ENCODE measurements at places on chromosomes 1 and 21. TPM values are rescaled to one million over a fixed set of nuclear protein-coding genes. Genes with fewer than 3 reads are reported as not detected.

DNA sequence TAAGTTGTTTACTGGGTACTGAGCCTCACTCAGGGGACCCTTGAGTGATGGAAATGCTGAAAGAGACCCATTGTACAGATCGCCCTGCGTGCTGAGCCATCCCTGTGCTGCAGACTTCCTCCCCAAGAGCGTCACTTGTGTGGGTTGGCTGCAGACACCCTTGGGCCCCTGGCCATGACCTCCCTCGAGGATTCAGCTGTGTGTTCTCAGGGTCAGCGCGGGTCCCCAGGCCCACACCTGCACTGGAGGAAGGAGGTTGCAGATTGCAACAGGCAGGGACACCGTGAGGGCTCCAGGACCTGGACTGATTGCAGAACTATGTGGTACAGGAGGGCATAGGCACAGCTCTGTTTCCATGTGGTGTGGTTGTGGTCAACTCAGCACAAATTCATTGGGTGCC, 4.4 kb downstream of the SNAP47 start:
- H3K27ac ChIP-seq = no peak overlapping the region
- no peaks in the 10 kb centered on the region for H3K27me3 ChIP-seq
- no peak for DNase-seq
- peaks cover 36% of the 10 kb centered on the region for H3K36me3 ChIP-seq
- no peak overlapping the region for H3K4me3 ChIP-seq
- peaks cover 16% of the 10 kb centered on the region for H3K4me1 ChIP-seq

DNA sequence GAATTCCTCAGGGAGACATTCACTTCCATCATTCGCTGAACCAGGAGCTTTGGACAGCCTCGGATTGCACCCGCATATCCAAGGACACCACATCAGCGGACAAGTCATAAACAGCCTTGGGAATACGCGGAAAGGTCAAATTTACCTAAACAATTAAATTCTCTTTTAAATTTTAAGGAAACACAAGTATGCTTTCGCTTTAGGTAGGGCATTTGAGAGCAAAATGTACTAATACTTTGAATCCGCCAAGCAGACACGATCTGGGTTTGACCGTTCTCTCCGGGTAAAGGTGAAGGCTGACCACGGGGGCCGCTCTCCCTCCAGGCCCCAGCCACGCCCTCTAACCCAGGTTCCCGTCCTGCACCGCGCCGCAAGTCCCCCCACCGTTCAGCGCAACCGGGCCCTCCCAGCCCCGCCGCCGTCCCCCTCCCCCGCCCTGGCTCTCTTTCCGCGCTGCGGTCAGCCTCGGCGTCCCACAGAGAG, 479 bp upstream of the ACADM start:
- H3K27ac ChIP-seq = peak overlapping the region; percentile 91
- H3K36me3 ChIP-seq = no peaks in the 10 kb centered on the region
- H3K27me3 ChIP-seq = no peaks in the 10 kb centered on the region
- peak; percentile 62 for DNase-seq
- H3K4me3 ChIP-seq = peak overlapping the region; percentile 95

DNA sequence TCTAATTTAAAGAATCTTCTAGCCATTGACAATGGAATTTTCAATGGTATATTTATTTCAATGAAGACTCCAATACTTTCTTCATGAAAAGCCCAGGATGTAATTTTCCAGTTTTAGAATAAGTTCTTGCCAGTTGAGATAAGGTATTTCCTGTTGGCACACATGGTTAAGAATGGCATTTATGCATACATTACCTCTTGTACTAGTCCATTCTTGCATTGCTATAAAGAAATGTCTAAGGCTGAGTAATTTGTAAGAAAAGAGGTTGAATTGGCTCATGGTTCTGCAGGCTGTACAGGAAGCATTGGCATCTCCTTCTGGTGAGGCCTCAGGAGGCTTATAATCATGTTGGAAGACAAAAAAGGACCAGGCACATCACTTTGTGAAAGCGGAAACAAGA, 1179.6 kb downstream of the AMY1C start:
- H3K36me3 ChIP-seq = no peaks in the 10 kb centered on the region
- no peak overlapping the region for H3K4me3 ChIP-seq
- no peak overlapping the region for H3K27ac ChIP-seq
- no peaks in the 10 kb centered on the region for H3K4me1 ChIP-seq
- no peak for DNase-seq

DNA sequence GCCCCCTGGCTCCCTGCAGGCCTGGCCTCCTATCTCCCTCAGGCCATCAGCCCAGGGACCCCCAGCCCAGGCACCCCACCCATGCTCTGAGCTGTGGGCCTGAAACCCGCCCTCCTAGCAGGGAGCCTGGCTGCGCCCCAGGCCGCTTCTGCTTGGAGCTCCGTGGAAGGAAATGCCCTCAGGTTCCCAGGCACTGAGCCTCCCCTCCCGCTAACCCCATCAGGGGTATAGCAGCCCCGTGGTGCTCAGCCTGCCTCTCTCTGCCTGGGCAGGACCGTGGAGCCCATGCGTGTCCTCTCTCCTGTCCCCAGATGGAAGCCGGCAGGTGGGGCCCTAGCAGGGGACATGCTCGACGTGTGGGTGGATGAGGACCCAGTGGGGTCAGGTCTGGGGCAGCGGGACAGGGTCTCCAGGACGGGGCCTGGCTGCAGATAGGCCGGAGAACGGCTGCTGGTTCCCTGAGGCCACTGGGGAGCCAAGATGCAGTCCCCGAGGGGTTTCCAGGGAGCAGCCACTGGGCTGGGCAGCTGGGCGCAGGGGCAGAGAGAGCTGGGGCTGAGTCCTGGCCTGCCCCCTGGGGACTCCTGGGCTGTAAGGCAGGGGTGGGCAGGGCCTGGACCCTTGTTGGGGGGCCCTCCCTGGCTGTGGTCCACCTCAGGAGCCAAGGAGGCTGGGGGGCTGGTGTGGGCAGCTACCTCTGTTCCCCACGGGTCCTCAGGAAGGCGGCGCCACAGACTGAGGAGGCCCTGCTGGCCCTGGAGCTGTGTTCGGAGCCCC, 75.5 kb downstream of the MORN1 start:
- peak overlapping the region; percentile 20 for H3K4me3 ChIP-seq
- H3K36me3 ChIP-seq = peaks cover 28% of the 10 kb centered on the region
- peaks cover 91% of the 10 kb centered on the region for H3K4me1 ChIP-seq
- H3K27me3 ChIP-seq = no peaks in the 10 kb centered on the region
- H3K27ac ChIP-seq = peak overlapping the region; percentile 80
- no peak for DNase-seq

Gene LIN28A
- not detected for total RNA-seq

- H3K27me3 ChIP-seq = no peaks in the 10 kb centered on the region
- H3K27ac ChIP-seq = no peak overlapping the region
- DNase-seq = no peak
- no peaks in the 10 kb centered on the region for H3K4me1 ChIP-seq
Measured at GRCh38 chr1:193674292-193674944, 488.0 kb upstream of the B3GALT2 start.

Gene PCP4
- total RNA-seq = 29.4 TPM

DNA sequence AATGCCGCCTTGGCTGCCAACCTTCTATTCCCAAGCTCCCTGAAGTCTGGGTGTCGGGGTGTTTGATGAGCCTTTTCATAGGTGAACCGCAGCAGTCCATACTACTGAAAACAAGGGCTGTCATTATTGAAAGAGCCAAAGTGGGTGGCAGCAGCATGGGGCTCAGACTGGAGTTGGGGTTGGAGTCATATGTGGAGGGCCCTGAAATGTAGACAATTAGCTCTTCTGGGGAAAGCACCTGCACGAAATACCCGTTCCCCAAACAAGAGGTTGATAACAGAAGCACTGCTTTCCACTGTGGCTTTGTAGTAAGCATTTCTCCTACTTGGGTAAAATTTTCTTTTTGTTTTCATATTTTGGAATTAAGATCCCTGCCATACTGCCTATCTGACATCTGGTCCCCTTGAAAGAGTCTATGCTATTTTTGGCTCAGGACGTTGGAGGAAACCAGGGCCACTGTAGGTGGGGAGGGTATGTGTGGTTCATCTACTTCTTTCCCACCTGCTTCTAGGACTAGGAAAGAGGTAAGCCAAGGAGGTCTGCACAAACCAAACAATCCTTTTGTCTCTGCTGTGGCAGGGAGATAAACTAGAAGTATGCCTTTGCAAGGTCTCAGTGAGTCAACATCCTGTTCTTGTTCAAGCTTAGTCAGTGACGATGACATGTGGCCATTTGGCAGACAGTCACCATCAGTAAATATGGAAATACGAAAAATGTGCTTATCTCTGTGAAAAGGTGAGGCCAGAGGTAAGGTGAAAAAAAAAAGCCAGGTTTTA, 197.0 kb upstream of the UBE2U start:
- DNase-seq = no peak
- no peak overlapping the region for H3K27ac ChIP-seq
- H3K36me3 ChIP-seq = no peaks in the 10 kb centered on the region
- no peak overlapping the region for H3K4me3 ChIP-seq
- H3K27me3 ChIP-seq = no peaks in the 10 kb centered on the region

DNA sequence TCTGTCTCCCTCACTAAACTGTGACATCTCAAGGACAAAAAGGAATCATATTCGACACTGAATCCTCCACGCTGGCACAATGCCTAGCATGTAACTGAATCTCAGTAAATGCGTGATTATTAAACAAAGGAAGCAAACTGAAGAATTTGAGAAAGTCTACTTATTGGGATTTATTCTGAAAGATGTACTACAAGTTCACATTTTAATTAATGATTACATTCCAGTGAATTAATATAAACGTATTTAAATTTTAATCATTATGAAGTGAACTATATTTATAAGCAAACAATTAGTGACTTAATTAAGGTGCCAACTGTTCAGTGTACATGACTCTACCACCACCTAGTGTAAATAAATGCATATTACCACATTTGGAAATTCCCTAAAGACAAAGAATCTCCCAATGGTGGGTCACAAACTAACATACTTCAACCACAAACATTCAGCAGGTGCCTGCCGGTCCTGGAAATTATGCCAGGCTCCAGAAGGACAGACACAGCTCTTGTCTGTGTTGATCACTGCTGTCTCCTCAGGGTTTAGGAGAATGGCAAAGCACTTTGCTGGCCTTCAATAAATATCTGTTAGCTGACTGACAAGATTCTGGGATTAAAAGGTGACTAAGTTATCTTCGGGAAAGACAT, 56.3 kb downstream of the SMYD3 start:
- no peaks in the 10 kb centered on the region for H3K27me3 ChIP-seq
- no peak overlapping the region for H3K27ac ChIP-seq
- H3K4me3 ChIP-seq = no peak overlapping the region
- no peaks in the 10 kb centered on the region for H3K36me3 ChIP-seq
- peak; percentile 86 for DNase-seq
- no peaks in the 10 kb centered on the region for H3K4me1 ChIP-seq

Gene CFHR2
- total RNA-seq = not detected

Data from spinal cord (tissue), 10 donors.